ENCODE measurements at places on chromosomes 1 and 21.

GRCh38 chr1:233520261-233521191 is 93.4 kb upstream of the KCNK1 start:
- DNase-seq: no peak

- peak; percentile 18 for DNase-seq
These were observed 136.6 kb downstream of the SYF2 start for GRCh38 chr1:25095635-25096200.

DNA sequence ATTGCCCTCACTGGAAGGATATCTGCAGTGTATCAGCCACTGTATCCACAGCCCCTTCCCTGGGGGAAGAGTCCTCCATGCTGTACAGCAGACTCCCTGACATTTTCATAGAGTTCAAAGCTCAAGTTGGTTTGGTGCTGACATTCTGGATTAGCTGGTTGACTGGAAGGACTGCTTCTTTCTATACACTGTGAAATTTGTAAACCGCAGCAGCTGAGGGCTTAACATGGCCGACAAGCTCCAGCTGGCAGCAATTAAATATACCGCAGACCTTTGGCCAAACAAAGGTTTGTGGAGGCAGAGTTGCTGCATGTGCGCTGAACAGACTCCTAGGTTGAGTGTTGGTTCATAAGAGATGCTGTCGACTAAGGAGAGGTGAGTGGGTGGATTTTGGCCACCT is 126.4 kb downstream of the DHRS3 start:
- no peak for DNase-seq

DNA sequence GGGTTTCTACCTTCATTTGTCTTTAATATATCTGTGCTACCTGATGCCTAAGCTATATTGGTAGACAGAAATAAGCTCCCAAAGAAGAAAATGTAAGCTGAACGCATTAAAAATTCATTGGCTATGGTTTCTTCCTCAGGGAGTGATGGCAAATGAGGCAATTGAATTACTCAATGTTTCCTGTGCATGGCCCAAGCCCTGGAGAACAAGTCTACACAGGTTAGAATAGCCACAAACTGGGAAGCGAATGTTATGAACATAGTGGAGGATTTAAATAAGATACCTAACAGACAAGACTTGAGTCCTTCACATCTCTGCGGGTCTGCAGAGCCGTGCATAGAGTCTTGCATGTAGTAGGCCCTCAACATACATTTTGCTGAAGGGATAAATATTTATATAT is 350.3 kb downstream of the RWDD3 start:
- no peak for DNase-seq

GRCh38 chr1:211017075-211017718 is 116.8 kb downstream of the KCNH1 start:
- no peak for DNase-seq

- DNase-seq: peak; percentile 18
These were observed 18.5 kb downstream of the SELL start for GRCh38 chr1:169692756-169693460.

GRCh38 chr1:109225711-109226445 is 12.2 kb downstream of the SARS1 start:
- DNase-seq: no peak

- DNase-seq: no peak
These were observed 178.8 kb downstream of the NR5A2 start for GRCh38 chr1:200206340-200206739.

GRCh38 chr1:110554871-110555801 is 36.2 kb upstream of the KCNA10 start:
- DNase-seq: peak; percentile 54

- no peak for DNase-seq
These were observed 37.4 kb downstream of the PHC2 start for GRCh38 chr1:33393524-33393923.

DNA sequence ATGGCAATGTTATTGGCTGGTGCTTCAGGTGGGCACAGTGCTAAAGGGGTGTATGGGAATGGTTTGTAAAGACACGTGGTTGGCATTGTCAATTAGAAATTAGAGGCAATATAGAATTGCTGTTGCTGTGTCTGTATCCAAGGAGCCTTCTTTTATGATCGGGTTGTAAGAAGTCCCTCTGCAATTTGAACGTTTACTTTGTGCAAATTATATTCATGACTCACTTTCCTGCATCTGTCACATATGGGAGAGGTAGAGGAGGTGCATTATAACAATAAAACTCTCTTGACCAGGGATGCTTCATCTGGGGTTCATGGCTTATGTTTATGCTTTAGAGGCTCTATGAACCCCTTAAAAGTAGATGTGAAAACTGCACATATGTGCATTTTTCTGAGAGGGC is 130.4 kb upstream of the DNAH14 start:
- no peak for DNase-seq

DNA sequence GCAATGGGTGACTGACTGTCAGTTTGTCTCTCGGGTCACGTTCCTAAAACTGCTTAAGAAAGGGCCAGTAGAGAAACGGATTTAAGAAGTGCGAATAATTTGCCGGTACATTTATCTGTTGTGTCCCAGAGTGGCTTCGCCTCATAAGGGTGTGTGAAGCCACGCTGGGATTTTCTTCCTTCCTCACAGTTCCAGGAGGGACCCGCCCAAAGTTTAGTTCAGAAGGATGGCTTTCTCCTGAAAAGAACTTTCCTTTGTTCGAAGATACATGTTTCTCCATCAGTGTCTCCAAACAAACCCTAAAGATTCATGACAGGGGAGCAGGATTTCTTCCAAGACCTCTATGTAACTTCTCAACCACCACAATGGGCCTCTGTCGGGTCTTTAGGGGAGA is 49.8 kb downstream of the ADAMTS1 start:
- DNase-seq: no peak

DNA sequence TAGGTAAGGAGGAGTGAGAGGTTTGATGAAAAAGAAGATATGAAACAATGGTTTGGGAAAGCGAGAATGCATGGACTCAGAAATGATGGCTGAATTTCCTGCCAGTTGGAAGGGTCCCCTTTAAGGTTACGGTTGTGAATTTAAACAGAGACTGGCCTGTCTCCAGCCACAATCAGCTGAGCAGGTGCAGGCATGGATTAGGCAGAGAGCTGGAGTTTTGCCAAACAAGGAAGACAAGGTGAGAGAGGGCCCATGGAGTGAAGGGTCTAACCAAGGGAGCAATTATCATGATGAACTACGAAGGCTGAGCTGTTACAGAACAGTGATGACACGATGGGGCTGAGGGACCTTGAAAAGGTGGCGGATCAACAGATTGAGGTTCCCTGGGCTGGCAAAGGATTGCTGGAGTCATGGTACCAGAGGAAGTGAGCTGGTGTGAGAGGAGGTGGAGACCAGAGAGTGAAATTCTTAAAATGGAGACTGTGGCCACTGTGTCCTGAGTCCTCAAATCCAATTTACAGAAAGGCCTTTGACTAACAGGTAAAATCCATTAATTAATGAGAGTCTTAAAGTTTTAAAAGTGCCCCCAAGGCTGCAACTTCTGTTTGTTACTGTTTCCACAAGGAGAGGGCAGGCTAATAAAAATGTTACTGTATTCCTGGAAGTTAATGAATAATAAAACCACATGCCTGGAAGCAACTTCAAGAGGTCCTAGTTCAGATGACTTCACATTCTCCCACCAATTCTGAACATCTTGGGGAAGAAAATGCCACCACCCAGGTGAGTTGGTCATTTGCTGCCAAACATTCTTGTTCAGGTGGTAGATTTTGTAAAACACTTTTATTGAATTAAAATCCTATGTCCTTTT is 41.5 kb downstream of the LHX9 start:
- DNase-seq: no peak

DNA sequence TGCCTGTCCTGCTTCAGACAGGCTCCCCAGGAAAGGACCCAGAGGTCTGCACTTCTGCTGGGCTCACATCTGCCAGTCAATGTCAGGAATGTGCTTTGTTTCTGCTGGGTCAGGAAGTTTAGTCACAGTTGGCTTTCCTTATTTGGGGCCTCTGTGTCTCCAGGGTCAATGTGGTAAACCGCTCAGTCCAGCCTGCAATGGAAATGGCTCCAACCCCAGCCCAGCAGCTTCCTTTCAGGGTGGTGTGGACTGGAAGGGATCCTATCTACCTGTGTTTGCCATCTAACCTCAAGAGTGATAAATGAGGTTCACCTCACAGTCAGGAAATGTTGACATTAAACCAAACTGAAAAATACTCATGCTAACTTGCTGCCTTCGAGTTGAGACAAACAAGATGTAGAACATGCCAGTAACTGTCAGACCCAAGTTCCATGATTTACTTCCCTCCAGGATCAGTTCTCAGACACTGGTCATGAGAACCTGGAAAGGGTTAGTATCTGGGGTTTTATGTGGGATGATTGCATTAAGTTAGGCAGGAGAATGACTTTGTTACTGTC is 20.3 kb downstream of the ENO1 start:
- no peak for DNase-seq
